ENCODE measurements at places on chromosomes 6 and 20.

- peaks cover 5% of the 10 kb centered on the region for H3K4me1 ChIP-seq
- no peak overlapping the region for H3K4me3 ChIP-seq
- no peaks in the 10 kb centered on the region for H3K27me3 ChIP-seq
- no peak overlapping the region for H3K27ac ChIP-seq
Measured at GRCh38 chr6:288866-289265, 3.4 kb upstream of the DUSP22 start.

DNA sequence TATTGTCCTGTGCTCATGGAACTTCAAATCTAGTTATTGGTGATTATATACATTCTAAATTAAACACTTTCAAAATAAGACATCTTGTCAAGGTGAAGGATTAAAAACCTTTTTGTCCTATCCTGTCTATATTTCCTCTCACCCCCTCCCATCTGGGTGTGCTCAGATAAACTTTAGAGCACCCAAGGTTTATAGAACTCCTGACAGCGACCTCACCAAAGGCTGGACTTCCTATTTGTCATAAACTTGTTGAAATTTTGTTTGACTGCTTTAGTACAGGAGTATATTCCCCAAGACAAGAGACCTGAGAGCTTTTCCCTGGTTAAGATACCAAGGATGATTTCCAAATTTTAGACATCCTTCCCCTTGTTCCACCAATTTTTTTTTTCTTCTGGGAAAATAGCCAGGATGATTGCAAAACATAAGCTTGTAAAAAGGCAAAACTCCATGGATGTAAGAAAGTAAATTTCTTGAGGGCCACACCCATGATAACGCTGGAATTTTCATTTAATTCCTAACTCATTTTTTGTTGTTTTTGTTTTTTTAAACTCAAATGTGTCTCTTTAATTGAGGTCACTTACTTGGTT lies 33.0 kb downstream of the CARMIL1 start:
- DNase-seq = no peak
- H3K27me3 ChIP-seq = no peaks in the 10 kb centered on the region
- no peaks in the 10 kb centered on the region for H3K36me3 ChIP-seq
- no peak overlapping the region for H3K27ac ChIP-seq

GRCh38 chr20:51876313-51876940 lies 74.1 kb upstream of the SALL4 start:
- H3K4me3 ChIP-seq = no peak overlapping the region
- H3K4me1 ChIP-seq = peaks cover 3% of the 10 kb centered on the region
- H3K27me3 ChIP-seq = no peaks in the 10 kb centered on the region
- H3K36me3 ChIP-seq = no peaks in the 10 kb centered on the region

- H3K27me3 ChIP-seq = no peaks in the 10 kb centered on the region
- no peak overlapping the region for H3K27ac ChIP-seq
- DNase-seq = no peak
- no peak overlapping the region for H3K4me3 ChIP-seq
- no peaks in the 10 kb centered on the region for H3K4me1 ChIP-seq
Measured at GRCh38 chr20:41497186-41497895, 120.8 kb downstream of the CHD6 start.

- peaks cover 49% of the 10 kb centered on the region for H3K27me3 ChIP-seq
- H3K27ac ChIP-seq = no peak overlapping the region
- H3K36me3 ChIP-seq = no peaks in the 10 kb centered on the region
- DNase-seq = no peak
- no peaks in the 10 kb centered on the region for H3K4me1 ChIP-seq
Measured at GRCh38 chr6:157240059-157240959, 83.0 kb downstream of the TMEM242 start.

GRCh38 chr20:31894980-31895675 lies 24.7 kb downstream of the TTLL9 start:
- H3K4me1 ChIP-seq = no peaks in the 10 kb centered on the region
- H3K36me3 ChIP-seq = no peaks in the 10 kb centered on the region
- no peak for DNase-seq
- no peaks in the 10 kb centered on the region for H3K27me3 ChIP-seq

GRCh38 chr20:61940491-61940890 lies 125.2 kb downstream of the TAF4 start:
- no peaks in the 10 kb centered on the region for H3K27me3 ChIP-seq
- DNase-seq = no peak
- H3K4me3 ChIP-seq = no peak overlapping the region

DNA sequence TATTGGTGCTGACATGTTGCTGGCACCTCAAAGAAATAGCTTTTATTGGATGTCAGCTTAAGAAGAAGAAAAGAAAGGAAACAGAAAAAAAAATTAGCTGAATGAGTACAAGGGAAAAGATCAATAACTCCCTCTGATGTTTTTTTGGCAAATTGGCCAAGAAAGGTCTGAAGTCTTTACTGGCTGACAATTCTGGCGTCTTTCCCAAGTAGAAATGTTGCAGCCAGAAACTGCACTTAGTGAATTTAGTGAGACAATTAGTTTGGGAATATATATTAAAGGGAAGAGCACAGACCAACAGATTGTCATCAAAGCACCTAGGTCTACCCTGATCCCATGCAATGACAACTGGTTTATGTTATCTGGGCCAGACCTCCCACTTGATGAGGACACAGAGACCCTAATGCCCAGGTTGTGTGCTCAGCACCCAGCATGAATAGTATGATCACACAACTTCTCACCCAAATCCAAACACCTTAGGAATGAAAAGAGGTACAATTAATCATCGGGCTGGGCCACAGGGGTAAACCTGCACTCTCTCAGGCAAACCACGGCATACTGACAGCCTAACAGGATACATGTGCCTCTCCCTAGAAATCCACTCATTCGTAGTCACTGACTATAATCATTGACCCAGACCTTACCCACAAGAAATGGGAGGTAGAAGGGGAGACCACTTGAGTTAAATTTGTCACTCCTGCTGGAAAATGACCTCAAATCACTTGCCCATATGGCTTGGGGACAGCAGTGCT lies 612.3 kb upstream of the ARID1B start:
- no peak overlapping the region for H3K27ac ChIP-seq
- H3K27me3 ChIP-seq = no peaks in the 10 kb centered on the region
- no peak overlapping the region for H3K4me3 ChIP-seq
- H3K4me1 ChIP-seq = no peaks in the 10 kb centered on the region

- no peak overlapping the region for H3K4me3 ChIP-seq
- DNase-seq = no peak
- H3K27ac ChIP-seq = no peak overlapping the region
- H3K4me1 ChIP-seq = no peaks in the 10 kb centered on the region
- peaks cover 7% of the 10 kb centered on the region for H3K36me3 ChIP-seq
Measured at GRCh38 chr6:154886016-154886415, 109.1 kb upstream of the TIAM2 start.

DNA sequence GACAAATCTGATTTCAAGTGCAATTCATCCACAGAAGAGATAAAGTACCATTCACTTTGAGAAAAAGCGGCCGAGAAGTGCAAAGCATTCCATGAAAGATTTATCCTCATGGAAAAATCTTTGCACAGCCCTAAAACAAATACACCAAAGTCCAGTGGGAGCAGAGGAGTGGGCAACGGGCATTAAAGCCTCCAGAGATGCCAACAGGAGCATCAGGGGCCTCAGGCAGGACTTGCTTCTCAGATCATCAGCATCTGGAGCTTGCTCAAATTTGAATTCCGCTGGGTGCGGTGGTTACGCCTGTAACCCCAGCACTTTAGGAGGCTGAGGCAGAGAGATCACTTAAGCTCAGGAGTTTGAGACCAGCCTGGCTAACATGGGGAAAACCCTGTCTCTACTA lies 110.7 kb upstream of the NFATC2 start:
- no peaks in the 10 kb centered on the region for H3K27me3 ChIP-seq
- H3K4me1 ChIP-seq = no peaks in the 10 kb centered on the region
- H3K4me3 ChIP-seq = no peak overlapping the region
- DNase-seq = no peak
- no peaks in the 10 kb centered on the region for H3K36me3 ChIP-seq

DNA sequence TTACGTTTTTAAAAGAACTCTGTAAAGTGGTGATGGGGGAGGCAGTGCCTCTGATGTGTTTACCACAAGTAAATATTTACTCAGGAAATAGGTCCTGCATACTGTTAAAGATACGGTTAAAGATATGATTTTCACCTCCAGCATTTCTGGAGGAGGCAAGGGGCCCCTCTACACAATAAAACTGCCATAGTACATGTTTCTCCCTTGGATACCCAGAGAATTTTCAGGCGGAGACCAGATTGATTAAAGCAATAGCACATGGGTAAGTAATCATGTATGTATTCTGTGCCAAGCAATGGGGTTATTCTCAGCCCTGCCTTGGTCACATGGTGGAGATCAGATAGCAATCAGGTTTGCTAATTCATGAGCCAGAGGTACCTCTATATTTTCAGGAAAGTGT lies 9.6 kb downstream of the RIPOR2 start:
- peaks cover 40% of the 10 kb centered on the region for H3K4me1 ChIP-seq
- H3K4me3 ChIP-seq = no peak overlapping the region
- H3K36me3 ChIP-seq = no peaks in the 10 kb centered on the region

DNA sequence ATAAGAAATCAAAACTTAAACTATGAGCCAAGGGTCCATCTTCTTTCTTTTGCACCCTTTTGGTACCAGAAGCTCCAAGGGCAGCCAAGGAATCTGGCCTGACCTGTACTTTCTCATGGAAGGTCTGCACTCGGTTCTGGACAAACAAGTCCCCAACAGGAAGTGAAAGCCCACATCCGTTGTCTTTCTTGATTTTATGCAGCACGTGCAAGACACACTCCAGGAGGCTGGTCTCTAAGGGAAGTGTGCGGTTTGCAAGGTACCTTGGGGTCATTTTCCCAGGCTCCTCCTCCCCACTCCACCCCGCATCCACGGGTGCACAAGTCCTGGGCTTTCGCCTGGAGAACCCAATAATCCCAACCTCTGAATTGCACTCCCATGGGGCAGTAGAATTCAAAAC lies 101.9 kb downstream of the NFATC2 start:
- H3K27ac ChIP-seq = no peak overlapping the region
- H3K36me3 ChIP-seq = no peaks in the 10 kb centered on the region
- no peak overlapping the region for H3K4me3 ChIP-seq

DNA sequence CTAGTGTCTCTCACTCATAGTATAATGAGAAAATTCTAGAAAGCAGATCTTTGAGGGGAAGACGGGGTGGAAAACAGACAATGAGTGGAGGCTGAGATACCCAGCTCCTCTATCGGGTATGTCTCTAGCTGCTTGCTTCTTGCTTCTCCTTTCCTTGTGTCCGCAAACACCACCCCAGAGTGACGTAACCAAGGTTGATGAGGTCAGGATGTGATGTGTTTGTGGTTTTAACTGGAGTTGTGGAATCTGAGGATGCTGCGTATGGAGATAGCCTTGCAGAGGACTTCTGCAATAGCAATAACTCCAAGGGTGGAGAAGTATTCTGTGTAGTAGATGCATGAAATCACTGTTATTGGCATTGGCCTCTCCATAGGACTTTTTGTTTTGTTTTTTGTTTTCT lies 132.7 kb upstream of the IFNGR1 start:
- no peak overlapping the region for H3K27ac ChIP-seq
- no peaks in the 10 kb centered on the region for H3K36me3 ChIP-seq
- H3K4me3 ChIP-seq = no peak overlapping the region
- DNase-seq = no peak
- no peaks in the 10 kb centered on the region for H3K4me1 ChIP-seq

GRCh38 chr6:68506911-68507310 lies 128.2 kb upstream of the ADGRB3 start:
- DNase-seq = no peak
- no peaks in the 10 kb centered on the region for H3K27me3 ChIP-seq
- no peaks in the 10 kb centered on the region for H3K4me1 ChIP-seq
- H3K4me3 ChIP-seq = no peak overlapping the region
- H3K36me3 ChIP-seq = no peaks in the 10 kb centered on the region
- no peak overlapping the region for H3K27ac ChIP-seq

- H3K27me3 ChIP-seq = no peaks in the 10 kb centered on the region
- H3K4me1 ChIP-seq = peaks cover 18% of the 10 kb centered on the region
- no peak overlapping the region for H3K27ac ChIP-seq
- no peaks in the 10 kb centered on the region for H3K36me3 ChIP-seq
- no peak overlapping the region for H3K4me3 ChIP-seq
Measured at GRCh38 chr6:112437058-112437457, 89.9 kb downstream of the RFPL4B start.

- no peaks in the 10 kb centered on the region for H3K4me1 ChIP-seq
- H3K36me3 ChIP-seq = no peaks in the 10 kb centered on the region
- peaks cover 4% of the 10 kb centered on the region for H3K27me3 ChIP-seq
- H3K27ac ChIP-seq = no peak overlapping the region
Measured at GRCh38 chr20:62430866-62431447, 3.6 kb upstream of the RBBP8NL start.

GRCh38 chr20:59398537-59399205 lies 98.3 kb downstream of the EDN3 start:
- peaks cover 38% of the 10 kb centered on the region for H3K27me3 ChIP-seq
- H3K4me3 ChIP-seq = no peak overlapping the region
- H3K4me1 ChIP-seq = peaks cover 22% of the 10 kb centered on the region
- no peak for DNase-seq

GRCh38 chr6:127706216-127706615 lies 129.2 kb downstream of the C6orf58 start:
- no peak for DNase-seq
- H3K27ac ChIP-seq = no peak overlapping the region
- no peak overlapping the region for H3K4me3 ChIP-seq
- no peaks in the 10 kb centered on the region for H3K27me3 ChIP-seq
- no peaks in the 10 kb centered on the region for H3K36me3 ChIP-seq

DNA sequence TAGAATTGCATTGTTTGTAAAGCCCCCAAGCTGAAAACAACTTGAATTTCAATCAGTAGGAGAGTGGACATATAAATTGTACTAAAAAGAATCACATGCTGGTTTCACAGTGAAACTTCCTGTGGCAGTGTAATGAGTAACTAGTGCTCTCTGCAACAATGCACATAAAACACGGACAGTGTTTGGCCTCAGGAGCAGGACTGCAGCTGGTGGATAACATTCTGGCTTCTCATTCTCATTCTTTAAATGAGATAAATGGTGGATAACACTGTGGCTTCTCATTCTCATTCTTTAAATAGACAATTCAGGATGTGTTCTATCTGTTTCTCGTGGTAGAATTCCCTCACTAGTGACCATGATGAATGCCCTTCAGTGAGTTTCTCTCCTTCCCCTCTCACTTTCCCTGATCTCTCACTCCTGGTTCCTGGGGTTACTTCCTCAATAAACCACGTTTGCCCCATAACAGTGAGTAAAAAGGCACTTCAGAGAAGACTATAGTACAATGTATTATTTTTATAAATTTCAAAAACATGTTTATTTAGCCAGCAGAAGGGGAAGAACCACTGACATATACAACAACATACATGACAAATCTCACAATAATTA lies 59.9 kb downstream of the SLC22A2 start:
- H3K36me3 ChIP-seq = no peaks in the 10 kb centered on the region
- no peaks in the 10 kb centered on the region for H3K27me3 ChIP-seq
- H3K27ac ChIP-seq = no peak overlapping the region
- H3K4me3 ChIP-seq = no peak overlapping the region
- H3K4me1 ChIP-seq = no peaks in the 10 kb centered on the region

DNA sequence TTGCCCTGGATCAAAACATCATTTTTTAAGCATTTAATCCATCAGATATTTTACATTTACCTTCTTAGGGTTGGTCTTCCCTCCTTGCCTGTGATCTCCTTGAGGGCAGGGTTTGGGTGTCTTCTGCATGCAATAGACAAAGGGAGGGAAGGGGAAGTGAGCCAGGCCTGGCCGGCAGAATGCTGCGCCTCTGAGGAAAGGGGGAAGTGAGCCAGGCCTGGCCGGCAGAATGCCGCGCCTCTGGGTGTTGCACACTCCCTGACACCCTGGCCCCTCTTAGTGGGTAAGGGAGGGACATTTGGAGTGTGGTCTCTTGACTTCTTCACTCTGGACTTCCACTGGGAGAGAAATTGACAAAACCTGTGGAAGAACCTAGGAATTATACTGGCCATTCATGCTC lies 12.4 kb downstream of the PSMF1 start:
- peaks cover 4% of the 10 kb centered on the region for H3K4me1 ChIP-seq
- H3K36me3 ChIP-seq = peaks cover 94% of the 10 kb centered on the region
- no peak overlapping the region for H3K4me3 ChIP-seq
- no peak overlapping the region for H3K27ac ChIP-seq
- no peak for DNase-seq
- H3K27me3 ChIP-seq = no peaks in the 10 kb centered on the region
